Suppressor macrophage treated with lipopolysaccharide for 4 hours (primary cell): ENCODE measurements at places on chromosomes 4 and X.

DNA sequence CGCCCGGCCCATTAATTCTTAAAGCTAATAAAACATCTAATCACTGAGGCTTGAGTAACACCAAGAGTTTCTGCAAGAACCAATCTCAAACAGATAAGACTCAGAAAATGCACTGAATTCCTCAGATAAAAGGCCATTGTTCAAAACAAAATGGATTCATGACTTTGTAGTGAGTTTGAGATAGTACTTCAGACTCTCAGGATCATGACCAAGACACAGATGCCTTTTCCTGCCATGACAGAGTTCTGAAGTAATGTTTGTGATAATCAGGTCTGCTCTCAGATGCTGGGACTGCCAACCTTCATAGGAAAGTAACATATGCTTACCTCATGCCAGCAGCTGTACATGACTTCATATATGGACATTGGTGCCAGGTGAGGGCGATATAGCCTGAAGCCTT lies 54.6 kb downstream of the NIPAL1 start:
- no peak for DNase-seq

DNA sequence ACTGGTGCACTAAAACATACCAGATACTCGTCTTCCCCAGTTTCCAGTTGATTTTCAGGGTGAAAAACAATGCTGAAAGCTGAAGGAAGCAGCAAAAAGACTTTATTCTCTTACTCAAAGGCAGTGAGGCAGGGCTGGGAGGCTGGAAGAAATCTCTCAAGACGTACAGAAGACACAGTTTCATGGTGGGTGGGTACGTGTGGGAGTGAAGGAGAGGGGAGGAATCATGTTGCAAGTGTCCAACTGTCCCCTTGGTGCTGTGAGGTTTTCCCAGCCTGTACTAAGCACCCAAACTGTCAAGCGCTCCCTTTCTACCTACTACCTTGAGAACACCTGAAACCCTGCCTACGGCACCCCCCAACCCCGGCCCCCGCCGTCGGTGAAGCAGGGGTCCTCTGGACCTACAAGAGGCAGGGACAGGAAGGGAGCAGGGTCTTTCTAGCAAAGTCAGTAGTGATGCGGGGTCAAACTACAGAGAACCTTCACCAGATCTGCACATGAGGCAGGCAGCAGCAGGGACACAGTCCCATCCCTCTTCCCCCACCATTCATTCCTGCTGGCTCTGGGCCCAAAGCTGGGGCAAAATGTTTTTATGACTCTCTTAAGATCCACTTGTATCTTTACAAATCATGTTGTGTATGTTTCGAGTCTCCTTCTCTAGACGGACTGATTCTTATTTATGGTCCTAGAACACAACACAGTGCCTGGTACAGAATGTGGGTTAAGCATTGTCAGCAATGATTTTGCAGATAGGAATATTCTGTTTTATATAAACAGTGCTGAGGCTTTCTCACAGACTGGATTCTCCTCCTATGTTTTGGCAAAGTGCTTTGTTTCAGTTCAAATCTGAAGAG lies 2.4 kb upstream of the SETD7 start:
- DNase-seq = no peak

DNA sequence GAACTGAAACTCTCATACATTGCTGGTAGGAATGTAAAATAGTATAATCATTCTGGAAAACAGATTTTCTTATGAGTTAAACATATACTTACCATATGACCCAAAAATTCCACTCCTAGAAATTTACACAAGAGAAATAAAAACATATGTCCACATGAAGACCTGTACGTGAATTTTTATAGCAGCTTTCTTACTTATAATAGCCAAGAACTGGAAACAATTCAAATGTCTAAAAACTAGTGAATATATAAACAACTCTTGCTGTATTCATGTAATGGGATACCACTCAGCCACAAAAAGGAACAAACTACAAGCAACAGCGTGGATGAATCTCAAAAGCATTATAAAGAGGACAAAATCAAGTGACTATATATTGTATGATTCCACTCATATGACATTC lies 27.5 kb downstream of the TMEM156 start:
- no peak for DNase-seq

DNA sequence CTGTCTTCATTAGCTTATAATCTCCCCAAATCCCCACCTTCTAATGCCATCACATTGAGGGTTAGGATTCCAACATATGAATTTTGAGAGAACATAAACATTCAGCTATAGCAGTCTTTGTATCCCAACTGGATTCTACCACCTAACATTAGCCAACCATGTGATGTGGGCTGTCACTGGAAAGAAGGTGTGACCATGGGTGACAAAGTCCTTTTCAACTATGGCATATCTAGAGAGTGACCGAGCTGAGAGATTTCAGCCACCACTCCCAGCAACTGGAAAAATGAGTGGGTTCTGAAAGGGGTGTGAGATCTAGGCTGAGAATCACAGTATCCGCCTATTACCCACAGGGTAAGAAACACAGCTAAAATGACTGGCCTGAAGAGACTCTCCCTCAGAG lies 22.1 kb downstream of the GABRB1 start:
- no peak for DNase-seq

DNA sequence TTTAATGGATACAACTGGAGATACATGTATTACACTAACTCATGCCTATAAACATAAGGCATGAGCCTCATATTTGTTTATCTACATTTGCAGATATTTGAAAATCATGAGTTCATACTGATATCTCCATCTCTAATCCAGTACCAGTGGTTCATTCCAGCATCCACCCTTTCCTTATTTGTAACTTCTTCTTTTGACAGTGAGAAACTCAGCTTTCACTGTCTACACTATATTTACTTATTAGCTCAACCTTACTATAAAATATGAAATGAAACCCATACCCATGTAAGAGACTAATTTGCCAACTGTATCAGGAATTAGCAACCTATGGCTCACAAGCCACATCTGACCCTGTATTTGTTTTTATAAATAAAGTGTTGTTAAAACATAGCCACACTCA lies 161.9 kb upstream of the GPRIN3 start:
- peak; percentile 64 for DNase-seq

DNA sequence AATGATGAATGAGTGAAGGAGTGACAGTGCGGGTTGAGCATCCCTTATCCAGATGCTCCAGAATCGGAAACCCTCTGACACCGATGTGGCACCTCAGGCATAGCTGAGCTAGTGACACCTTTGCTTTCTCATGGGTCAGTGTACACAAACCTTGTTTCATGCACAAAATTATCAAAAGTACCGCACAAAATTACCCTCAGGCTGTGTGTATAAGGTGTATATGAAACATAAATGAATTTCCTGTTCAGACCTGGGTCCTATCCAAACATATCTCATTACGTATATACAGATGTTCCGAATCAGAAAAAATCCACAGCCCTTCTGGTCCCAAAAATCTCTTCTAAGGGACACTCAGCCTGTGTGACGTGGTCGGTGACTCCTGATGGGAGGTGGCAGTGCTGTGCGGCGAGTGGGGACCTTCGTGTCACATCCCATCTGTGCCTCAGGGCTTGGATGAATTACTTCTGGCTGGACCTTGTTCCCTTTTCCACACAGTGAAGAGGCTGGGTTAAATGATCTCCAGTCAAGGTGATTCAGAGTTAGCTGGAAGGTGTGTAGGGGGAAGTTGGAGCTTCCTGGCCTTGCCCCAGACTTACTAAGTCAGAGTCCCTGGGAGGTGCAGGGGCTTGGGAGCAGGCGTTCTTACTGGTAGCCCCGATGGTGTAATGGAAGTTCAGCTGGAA lies 18.8 kb downstream of the RGS12 start:
- DNase-seq = no peak

DNA sequence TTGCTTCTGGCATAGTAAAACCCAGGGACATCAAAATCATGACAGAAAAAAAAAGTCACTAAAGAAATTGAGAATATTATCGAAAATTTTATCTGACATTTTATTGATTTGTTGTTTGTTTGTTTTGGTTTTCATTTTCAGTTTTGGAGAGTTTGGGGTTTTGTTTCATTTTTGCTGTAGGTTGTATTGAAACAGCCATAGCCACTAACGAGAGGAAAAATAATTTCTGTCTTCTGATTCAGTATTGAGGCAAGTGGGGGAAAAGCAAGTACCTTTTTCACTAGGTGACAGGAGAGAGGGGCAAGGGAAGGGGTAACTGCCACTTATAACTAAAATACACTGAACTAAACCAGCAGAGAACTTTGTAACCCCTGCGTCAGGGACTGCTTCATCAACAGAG lies 392.8 kb upstream of the NDST3 start:
- DNase-seq = no peak

GRCh38 chr4:169565606-169566005 lies 46.8 kb downstream of the NEK1 start:
- no peak for DNase-seq

- no peak for DNase-seq
Observed at GRCh38 chrX:79623098-79623762, 256.1 kb upstream of the ITM2A start.

DNA sequence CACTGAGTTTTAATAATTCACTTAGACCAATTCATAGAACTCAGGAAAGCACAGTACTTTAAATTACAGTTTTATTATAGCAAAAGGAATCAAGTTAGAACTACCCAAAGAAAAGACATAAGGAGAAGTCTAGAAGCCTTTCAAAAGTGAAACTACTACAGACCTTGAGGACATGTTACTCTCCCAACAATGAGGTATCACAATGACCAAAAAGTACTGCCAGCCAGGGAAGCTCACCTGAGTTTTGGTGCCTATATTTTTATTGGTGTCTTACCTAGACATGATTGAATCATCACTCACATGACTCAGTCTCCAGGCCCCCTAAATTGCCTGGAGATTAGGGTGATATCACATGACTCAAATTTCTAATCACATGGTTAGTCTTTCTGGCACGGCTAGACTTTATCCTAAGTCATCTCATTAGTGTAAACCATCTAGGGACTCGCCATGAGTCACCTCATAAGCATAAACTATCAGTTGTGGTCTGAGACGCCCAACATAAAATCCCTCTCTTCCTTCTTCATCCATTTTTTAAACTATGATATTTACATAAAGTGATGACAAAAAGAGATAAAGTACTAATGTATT lies 372.3 kb downstream of the TMA16 start:
- no peak for DNase-seq

DNA sequence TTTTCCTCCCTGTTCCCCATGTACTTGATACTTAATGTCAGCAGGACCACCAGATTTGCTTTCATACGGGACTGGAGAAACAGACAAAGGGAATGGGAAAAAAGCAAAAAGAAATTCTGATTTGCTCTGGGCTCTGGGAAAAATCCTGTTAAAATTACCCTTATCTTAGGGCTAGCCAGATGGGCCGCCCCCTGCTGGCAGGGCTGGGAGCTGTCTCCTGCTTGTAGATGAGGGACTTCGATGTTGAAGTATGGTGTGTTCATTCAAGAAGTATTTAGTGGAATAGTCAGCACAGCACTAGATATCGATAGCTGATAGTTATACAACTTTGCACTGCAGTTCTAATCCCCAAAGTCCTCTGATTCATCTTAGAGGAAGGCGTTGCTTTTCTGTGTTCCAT lies 45.8 kb downstream of the BCORL1 start:
- peak; percentile 47 for DNase-seq

- DNase-seq = no peak
Observed at GRCh38 chrX:33156152-33156726, 55.1 kb downstream of the DMD start.

- peak; percentile 63 for DNase-seq
Observed at GRCh38 chr4:1512738-1513660, 106.8 kb upstream of the NKX1-1 start.

- no peak for DNase-seq
Observed at GRCh38 chr4:145058256-145058655, 39.7 kb downstream of the ANAPC10 start.

DNA sequence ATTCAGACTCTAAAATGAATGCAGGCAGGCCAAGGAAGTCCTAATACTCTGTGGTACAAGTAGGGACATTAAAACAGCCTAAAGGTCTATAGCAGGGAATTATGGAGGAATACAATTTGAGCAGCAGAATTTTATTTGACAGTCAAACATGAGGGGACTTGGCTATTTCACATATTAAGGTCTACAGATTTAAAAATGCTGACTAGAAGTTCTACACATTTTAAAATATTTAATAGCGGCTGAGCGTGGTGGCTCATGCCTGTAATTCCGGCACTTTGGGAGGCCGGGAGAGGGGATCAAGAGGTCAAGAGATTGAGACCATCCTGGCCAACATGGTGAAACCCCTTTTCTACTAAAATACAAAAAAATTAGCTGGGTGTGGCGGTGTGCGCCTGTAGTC lies 10.8 kb downstream of the HAUS3 start:
- DNase-seq = no peak
